ENCODE measurements at places on chromosomes 2 and 18. TPM values are rescaled to one million over a fixed set of nuclear protein-coding genes. Genes with fewer than 3 reads are reported as not detected.

The VWC2L gene
- total RNA-seq, result not detected

The RUFY4 gene
- not detected for total RNA-seq

The PROM2 gene
- total RNA-seq, result 4.8 TPM

The SPHKAP gene
- total RNA-seq, result not detected

The UGT1A1 gene
- not detected for total RNA-seq

The RPS27A gene
- 1,983 TPM for total RNA-seq
